D341Med (cell line): ENCODE measurements at places on chromosomes 7 and 10.

DNA sequence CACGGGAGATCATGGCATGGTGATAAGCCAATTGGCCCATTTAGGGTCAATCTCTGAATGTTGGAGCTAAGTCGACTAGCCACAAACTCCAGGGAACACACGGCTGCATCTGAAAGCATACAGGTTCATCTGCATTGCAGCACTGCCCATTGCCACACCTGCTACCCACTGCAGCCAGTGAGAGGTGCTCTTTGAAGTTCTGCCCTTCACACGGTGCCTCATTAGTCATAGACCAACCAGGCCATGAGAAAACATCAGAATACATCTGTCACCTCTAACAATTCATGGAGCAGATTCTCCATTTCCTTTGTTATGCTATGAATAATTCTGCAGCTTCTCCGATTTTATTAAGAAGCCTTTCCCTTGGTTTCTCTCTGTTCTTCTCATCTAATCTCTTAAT, 65.7 kb upstream of the FAM204A start:
- no peak for DNase-seq

DNA sequence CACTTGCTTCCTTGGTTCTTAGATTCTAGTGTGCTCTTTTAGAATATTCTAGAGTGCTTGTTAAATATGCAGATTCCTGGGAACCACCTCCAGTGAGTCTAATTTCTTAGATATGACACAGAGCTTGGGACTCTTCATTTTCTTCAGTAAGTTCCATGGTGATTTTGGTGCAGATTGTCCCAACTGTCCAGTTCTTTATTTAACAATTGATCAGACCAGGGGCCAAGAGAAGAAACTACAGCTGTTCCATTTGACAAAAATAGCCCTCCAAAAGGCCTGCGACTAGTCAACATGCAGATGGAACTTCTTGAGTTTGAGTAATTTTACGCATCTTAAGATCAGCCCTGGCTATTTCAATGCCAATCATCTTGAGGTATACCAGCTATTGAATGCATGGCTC, 760.7 kb downstream of the LRMDA start:
- no peak for DNase-seq

DNA sequence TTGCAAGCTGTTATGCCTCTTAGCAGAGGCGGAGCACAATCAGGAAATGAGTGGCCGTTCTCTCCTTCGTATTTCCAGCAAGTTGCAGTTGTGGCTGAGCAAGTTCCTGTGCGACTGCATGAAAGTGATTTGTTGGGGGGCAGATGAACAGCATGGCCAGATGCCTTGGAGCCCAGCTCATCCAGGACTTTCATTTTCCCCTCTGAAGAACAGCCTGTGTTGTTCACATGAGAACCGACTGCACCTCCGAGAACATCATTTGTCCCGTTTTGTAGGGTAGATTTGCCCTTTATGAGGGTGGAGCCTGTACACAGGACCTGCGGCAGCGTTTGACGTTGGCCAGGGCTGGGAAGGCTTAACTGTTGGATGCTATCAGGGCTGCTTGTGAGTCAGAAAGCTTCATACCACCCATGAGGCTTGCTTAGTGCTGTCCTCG, 4.4 kb downstream of the BAG3 start:
- DNase-seq, result no peak

DNA sequence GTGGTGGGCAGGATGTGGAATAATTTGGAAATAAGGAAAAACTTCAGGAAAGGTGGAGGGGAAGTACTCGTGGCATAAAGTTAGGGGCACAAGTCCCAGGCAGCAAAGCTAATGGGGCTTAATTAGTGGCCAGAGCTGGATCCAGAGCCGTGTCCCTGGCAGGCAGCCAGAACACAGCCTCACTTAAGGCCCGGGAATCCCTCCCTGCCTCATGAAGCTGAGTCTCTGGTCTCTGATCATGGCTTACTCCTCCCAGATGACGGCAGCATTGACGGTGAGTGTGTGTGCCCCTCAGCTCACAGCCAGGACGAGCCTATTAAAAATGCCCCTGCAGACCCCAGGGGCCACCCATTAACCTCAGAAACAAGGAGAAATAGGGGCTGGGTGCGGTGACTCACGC, 48.2 kb upstream of the NPTX2 start:
- no peak for DNase-seq

DNA sequence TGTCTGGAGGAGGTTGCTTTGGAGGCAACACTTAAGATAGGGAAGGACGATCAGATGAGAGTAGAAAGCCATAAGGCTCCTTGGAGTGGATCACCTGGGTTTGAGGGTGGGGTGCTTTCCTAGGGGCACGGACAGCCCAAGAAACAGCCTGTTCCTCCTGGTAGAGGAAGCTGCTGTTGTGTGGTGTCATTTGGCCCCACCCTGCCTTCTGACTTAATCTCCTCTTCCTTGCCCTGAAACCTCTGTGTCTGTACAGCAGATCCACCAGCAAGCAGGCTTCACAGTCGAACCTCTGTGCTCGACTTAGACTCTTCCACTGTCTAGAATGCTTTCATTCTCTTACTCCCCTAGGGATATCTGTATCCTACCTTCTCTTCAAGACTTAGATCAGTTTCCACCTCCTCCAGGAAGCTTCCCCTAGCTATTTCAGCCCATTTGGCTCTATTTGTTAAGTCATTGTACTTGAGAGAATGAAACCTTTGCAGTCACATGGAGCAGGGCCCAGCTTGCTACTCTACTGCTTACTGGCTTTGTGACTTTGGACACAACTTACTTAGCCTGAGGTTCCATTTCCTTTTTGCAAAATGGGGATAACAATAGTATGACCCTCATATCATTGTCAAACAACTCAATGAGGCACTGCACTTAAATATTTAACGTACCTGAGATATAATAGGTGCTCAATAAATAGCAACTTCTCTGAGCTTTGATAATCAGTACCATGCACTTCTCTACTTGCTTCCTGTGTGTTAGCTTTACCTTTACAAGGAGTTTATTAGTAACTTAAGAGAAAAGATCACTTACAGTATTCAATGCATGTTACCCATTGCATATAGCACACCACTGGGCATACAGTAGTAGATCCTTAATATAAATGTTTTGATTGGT, 5.0 kb downstream of the MXI1 start:
- peak; percentile 21 for DNase-seq

DNA sequence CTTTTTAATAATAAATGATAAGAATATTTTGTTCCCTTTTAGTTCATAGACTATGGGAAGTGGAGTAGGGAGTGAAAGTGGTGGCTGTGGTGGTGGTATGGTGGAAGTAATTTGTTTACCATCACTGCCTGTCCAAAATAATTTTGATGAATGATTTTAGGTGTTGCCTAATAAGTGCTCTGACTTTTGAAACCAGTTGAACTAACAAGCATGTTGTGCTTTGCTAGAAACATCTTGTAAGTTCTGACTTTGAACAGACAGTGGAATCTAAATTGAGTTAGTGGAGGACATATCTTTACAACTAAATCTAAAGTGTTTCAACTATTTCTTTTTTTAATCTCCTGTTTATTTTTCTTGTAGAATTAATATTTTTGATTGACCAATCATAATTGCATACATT, 49.7 kb downstream of the ZEB1 start:
- no peak for DNase-seq

- DNase-seq, result no peak
These were observed 297.0 kb upstream of the PITRM1 start for GRCh38 chr10:3469639-3470020.

DNA sequence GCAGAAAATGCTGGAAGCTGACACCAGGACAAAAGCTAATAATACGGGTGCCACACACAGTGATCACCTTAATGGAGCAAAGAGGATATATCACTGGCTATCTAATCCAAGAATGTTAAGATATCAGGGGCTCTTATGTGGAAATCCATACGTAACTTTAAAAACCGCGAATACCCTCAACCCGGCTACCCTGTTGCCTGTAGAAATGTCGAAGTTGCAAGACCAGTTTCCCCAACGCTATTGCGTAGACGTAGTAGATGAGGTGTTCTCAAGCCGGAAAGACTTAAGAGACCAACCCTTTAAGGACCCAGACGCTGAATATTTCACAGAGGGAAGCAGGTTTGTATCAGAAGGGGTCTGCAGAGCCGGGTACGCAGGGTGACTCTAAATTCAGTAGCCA, 7.9 kb upstream of the CYREN start:
- DNase-seq, result no peak

DNA sequence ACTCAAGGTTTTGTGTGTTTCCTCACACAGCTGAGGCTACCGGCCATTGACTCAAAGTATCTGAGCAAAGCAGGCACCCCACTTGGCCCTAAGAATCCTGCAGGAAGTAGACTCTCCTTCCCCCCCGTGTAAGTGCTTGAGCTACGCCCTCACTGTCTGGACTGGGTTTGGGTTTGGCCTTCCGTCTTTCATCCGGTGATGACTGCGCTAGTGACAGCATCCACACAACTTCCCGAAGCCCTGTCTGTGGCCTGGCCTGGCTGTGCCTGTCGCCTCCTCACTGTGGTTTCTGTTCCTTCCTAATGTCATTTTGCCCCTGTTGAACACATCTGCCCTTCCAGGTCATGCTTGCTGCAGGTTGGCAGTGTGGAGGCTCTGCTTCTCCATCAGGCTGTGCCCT, 14.5 kb downstream of the C7orf57 start:
- no peak for DNase-seq

DNA sequence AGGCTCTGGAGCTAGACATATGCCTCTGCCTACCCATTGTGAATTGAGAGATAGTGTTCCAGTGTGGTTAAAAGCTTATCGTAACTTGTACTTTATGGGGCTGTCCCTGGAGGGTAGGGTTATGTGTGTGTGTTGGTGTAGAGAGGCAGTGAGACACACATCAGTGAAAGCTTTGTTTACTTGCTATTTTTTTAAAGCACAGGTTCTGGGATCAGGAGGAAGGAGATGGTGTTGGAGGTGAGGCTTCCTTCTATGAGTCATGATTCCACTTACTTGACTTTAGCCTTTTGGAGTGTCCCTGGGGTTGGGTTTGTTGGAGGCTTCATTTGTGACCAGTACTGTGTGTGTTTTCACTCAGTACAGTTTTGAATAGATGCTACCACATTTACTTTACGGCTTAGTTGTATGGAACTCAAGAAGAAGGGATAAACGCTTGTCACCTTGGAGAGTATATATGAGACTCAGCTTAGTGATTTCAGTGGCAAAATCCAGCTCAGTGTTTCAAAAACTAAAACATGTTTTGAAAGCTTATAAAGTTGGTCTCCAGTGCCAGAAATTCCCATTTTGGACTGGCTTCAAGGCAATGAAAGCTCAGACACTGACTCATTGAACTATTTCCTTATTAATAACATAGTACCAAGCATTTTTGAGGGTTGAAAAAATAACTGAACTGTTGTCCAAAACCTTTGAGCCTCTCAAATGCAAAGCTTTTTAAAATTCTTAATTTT, 106.2 kb downstream of the PLXDC2 start:
- no peak for DNase-seq
